ENCODE measurements at places on chromosomes 7 and 10. TPM values are rescaled to one million over a fixed set of nuclear protein-coding genes. Genes with fewer than 3 reads are reported as not detected.

FAM107B gene
- 46.7 TPM for total RNA-seq

TEX47 gene
- not detected for total RNA-seq

PON1 gene
- 3.0 TPM for total RNA-seq

AOAH gene
- total RNA-seq = 0.92 TPM

SPACDR gene
- total RNA-seq = 1.4 TPM

DLX5 gene
- 21.0 TPM for total RNA-seq

ARMH3 gene
- total RNA-seq = 20.5 TPM

ANKRD61 gene
- total RNA-seq = 0.31 TPM

LRRD1 gene
- total RNA-seq = 0.19 TPM

PRRT4 gene
- 7.7 TPM for total RNA-seq

DNA sequence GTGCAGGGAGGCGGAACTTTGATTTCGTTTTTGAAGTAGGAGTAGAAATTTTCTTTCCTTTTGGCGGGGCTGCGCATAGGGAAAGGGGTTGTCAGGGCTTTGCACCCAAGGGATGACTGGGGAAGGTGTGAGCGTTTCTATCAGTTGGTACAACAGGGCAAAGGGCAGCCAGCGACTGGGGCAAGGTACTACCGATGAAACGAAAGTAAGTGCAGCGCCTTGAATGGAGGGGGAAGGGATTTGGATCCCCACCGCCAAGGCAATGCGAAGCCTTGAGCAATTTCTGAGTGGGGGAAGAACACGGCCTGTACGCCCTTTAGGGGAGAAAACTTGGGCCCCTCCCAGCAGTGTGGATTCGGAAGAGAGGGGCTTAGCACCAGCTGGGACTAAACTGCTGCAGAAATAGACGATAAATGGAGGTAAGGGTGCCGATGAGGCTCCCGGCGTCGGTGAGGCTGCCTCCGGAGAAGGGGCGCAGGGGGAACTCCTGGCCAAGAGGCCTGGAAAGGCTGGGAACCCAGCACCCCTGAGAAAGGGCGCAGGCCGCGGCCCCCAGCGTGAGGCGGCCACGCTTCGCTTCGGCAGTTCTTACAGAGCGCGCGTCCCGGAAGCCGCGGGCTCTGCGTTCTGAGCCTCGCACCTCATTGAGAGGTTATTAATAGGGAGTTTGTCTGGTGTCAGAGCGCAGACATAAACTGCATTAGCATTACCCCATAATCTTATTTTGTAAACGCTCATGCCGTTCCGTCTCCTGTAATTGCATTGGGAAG, 10.0 kb upstream of the TLX1 start:
- peak overlapping the region; percentile 85 for H3K4me3 ChIP-seq
- H3K4me1 ChIP-seq = peaks cover 12% of the 10 kb centered on the region
- H3K27ac ChIP-seq = no peak overlapping the region
- DNase-seq = no peak

- H3K4me1 ChIP-seq = peaks cover 12% of the 10 kb centered on the region
- no peak overlapping the region for H3K4me3 ChIP-seq
- no peak for DNase-seq
- H3K27me3 ChIP-seq = no peaks in the 10 kb centered on the region
Measured at GRCh38 chr7:84548366-84549365, 354.1 kb upstream of the SEMA3A start.

GRCh38 chr10:44312401-44312800, 72.5 kb downstream of the CXCL12 start:
- H3K27me3 ChIP-seq = peaks cover 28% of the 10 kb centered on the region
- peaks cover 19% of the 10 kb centered on the region for H3K4me1 ChIP-seq
- H3K36me3 ChIP-seq = no peaks in the 10 kb centered on the region
- no peak for DNase-seq

- H3K4me3 ChIP-seq = no peak overlapping the region
- DNase-seq = no peak
- peaks cover 22% of the 10 kb centered on the region for H3K4me1 ChIP-seq
- H3K36me3 ChIP-seq = peaks cover 9% of the 10 kb centered on the region
Measured at GRCh38 chr10:76871697-76872295, 765.8 kb downstream of the KCNMA1 start.

DNA sequence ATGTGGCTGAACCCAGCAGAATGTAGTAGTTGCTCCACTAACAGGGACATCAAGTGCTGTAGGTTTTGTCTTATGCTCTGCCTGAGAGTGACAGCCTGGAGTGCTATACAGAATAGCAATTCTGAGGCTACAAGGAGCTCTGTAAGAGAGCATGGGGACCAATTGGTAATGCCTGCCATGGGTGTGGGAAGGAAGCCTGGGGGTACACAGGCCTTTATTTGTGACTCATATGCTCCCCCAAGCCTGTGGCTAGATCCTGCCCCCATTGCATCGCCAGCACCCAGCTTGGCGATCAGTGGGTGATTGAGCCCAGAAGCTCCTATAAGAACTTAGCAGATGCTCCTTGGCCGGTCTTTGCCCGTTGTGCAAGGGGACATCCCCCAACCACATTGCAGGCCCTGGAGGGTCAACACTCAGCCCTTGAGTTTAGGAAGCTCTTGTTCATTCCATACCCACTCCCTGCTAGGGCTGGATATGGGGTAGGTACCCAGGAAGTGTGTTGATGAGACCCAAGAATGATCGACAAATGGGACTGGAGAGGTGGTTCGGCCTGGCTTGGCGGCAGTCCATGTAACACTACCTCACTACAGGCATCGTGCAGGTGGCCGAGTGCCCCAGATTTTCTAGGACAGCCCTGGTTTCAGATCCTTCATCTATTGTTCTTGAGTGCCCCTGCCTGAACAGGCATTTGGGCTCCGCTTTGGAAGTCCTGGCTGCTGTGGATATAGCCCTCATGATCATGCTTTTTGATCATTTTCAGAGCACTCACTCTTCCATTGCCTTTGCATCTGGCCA, 37.7 kb downstream of the ZMIZ1 start:
- no peak overlapping the region for H3K4me3 ChIP-seq
- DNase-seq = no peak
- H3K27me3 ChIP-seq = no peaks in the 10 kb centered on the region
- H3K4me1 ChIP-seq = peaks cover 47% of the 10 kb centered on the region
- no peaks in the 10 kb centered on the region for H3K36me3 ChIP-seq
- no peak overlapping the region for H3K27ac ChIP-seq

DNA sequence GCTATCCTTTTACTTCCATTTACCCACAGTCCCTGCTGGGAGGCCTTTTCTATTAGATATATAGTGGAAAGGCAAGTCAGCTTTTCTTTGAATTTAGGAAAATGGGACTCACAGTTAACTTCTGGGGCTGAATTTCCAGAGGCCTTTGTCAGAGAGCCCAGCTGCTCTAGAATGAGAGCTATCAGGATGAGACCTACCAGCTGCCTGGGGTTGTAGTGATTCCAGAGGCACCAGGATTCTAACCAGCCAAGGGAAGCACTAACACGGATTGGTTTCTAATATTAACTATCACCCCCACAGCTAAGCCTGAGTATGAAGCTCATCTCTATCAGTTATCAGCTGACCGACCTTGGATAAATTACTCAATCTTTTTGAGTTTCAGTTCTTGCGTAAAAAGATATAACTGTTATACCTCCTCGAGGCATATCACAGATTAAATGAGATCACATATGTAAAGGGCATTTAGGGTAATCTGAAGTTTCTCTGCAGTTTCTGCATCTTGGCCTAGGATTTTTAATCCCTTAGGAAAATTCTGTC, 56.6 kb upstream of the CALD1 start:
- peaks cover 27% of the 10 kb centered on the region for H3K4me1 ChIP-seq
- no peak for DNase-seq

DNA sequence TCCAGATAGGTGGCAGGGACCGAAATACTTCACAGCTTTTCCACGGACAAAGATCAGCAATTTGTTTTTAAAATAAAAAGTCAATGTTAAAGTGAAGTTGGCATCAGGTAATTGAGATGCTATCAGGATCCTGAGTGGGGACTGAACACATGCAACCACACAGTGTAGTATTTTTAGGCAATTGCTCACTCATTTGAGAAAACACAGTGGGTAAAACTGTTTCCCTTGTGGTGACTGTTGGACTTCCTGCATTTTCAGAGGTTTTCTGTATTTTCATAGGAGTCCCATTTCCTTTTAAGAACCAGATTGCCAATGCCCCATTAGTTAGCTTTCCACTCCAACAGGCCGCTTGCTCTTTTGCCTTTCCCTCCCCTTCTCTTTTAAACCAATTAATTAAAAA, 159.5 kb upstream of the ZNF32 start:
- H3K36me3 ChIP-seq = no peaks in the 10 kb centered on the region
- no peak overlapping the region for H3K4me3 ChIP-seq
- DNase-seq = no peak
- no peak overlapping the region for H3K27ac ChIP-seq
- peaks cover 3% of the 10 kb centered on the region for H3K27me3 ChIP-seq

GRCh38 chr10:123665491-123666286, 466 bp upstream of the GPR26 start:
- DNase-seq = no peak
- H3K27me3 ChIP-seq = peaks cover 94% of the 10 kb centered on the region
- no peak overlapping the region for H3K27ac ChIP-seq
- H3K4me1 ChIP-seq = no peaks in the 10 kb centered on the region

GRCh38 chr7:55032069-55032699, 13.4 kb downstream of the EGFR start:
- H3K27me3 ChIP-seq = no peaks in the 10 kb centered on the region
- no peak for DNase-seq
- H3K4me1 ChIP-seq = peaks cover 16% of the 10 kb centered on the region
- H3K27ac ChIP-seq = peak overlapping the region; percentile 79
- H3K36me3 ChIP-seq = peaks cover 10% of the 10 kb centered on the region

GRCh38 chr7:47507522-47507921, 74.4 kb downstream of the TNS3 start:
- H3K4me1 ChIP-seq = peaks cover 46% of the 10 kb centered on the region
- DNase-seq = no peak
- peak overlapping the region; percentile 57 for H3K27ac ChIP-seq
- H3K4me3 ChIP-seq = peak overlapping the region; percentile 12

DNA sequence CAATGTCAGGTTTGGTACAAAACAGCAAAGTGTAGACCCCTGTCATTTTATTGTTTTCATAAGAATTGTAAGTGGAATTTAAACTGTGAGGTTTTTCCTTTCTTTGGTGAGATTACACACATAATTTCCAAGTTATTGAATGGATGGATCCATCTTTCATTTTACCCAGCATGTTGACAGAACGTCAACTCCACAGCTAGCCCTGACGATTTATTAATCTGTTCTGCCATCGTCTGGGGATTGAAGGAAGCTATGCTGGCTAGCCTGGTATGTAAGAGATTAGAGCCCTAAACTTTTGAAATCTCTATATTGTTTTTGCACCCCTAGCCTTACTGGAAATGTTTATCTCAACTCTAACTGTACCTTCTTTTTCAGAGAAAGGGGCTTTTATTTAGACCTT, 8.6 kb downstream of the WNT16 start:
- no peak overlapping the region for H3K27ac ChIP-seq
- H3K36me3 ChIP-seq = no peaks in the 10 kb centered on the region
- no peak overlapping the region for H3K4me3 ChIP-seq
- no peak for DNase-seq

DNA sequence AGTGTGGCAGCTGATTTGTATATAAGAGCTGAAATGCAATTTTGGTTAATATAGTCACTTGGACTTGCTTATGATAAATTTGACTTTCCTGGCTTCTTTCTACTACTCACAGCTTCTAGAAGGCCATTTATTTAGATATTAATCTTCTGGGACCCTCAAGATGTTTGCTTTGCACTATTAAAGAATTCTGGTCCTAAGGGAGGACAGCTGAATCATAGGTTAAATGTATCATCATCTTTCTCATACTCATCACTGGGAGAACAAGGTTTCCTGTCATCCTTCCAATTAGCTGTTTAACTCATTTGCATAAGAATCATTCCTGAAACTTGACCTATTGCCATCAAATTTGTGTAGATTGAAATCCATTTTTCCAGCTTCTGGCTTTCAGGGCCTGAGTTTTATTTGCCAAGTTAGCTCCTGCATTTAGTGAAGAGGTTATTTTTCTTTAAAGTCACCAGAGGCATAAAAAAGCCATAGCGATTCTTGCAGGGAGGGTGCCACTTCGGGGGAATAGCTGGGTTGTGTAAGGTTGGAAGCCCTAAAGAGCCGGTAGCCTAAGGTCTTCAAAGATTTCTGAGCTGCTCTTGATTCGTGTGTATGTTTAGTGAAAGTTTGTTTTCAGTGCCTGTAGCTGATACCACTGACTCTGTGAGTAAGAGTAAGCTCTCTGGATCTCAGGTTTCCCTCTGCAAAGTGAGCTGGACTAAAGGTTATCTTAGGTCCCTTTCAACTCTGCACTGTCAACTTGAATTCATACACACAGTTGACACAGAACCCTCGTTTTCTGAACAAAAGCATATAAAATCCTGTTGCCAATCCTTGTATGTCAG, 4.3 kb downstream of the MAP3K8 start:
- peak overlapping the region; percentile 89 for H3K27ac ChIP-seq
- H3K36me3 ChIP-seq = peaks cover 17% of the 10 kb centered on the region

- peaks cover 3% of the 10 kb centered on the region for H3K4me1 ChIP-seq
- no peak overlapping the region for H3K4me3 ChIP-seq
Measured at GRCh38 chr7:155962968-155963300, 150.7 kb upstream of the SHH start.

- H3K27ac ChIP-seq = no peak overlapping the region
- DNase-seq = no peak
- H3K4me3 ChIP-seq = no peak overlapping the region
- peaks cover 20% of the 10 kb centered on the region for H3K4me1 ChIP-seq
Measured at GRCh38 chr10:79020015-79020491, 48.7 kb upstream of the ZMIZ1 start.

DNA sequence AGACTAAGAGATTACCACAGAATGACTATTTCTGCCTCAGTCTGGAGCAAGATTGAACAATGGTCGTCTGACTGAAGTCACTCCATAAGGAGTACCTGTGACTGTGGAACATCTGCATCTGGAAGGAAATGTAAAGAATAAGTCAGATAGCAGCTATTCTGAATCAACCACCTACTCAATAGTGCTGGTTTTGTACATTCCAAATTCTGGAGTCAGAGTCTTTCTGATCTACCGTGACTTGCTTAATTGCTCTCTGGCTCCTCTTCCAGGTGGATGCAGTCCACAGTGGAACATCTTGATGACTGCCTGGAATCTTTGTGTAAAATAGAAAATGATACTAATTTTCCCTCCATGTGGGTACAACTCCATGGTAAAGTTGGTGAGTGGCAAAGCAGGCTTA, 156.3 kb upstream of the SEMA3C start:
- DNase-seq = no peak
- no peak overlapping the region for H3K4me3 ChIP-seq
- H3K36me3 ChIP-seq = peaks cover 9% of the 10 kb centered on the region
- peak overlapping the region; percentile 35 for H3K27ac ChIP-seq

GRCh38 chr7:1992554-1992953, 240.2 kb downstream of the MAD1L1 start:
- no peaks in the 10 kb centered on the region for H3K36me3 ChIP-seq
- H3K4me1 ChIP-seq = no peaks in the 10 kb centered on the region
- no peak for DNase-seq
